ENCODE measurements at places on chromosomes 6 and 20. TPM values are rescaled to one million over a fixed set of nuclear protein-coding genes. Genes with fewer than 3 reads are reported as not detected.

Gene SLC35D3
- total RNA-seq: not detected

Gene BMP5
- 0.19 TPM for total RNA-seq

Gene GDAP1L1
- 0.77 TPM for total RNA-seq

Gene BFSP1
- 4.2 TPM for total RNA-seq

Gene EFCAB8
- 0.41 TPM for total RNA-seq

Gene LAMA4
- 2.0 TPM for total RNA-seq

Gene CPNE5
- 0.29 TPM for total RNA-seq

Gene PTPN1
- 60.6 TPM for total RNA-seq

Gene RIPOR2
- 0.29 TPM for total RNA-seq

Gene STX11
- total RNA-seq: 1.9 TPM

Gene SNX3
- total RNA-seq: 165 TPM

Gene UTRN
- total RNA-seq: 62.1 TPM

Gene RCAN2
- total RNA-seq: 9.9 TPM

Gene ADGRB3
- 0.87 TPM for total RNA-seq

Gene OLIG3
- total RNA-seq: 0.14 TPM

Gene GSTA3
- total RNA-seq: not detected

Gene CRISP3
- not detected for total RNA-seq

Gene SMIM13
- 24.2 TPM for total RNA-seq

Gene UNC93A
- total RNA-seq: not detected

All from astrocyte (in vitro differentiated cells and primary cell).